ENCODE measurements at places on chromosomes 6 and 20.

DNA sequence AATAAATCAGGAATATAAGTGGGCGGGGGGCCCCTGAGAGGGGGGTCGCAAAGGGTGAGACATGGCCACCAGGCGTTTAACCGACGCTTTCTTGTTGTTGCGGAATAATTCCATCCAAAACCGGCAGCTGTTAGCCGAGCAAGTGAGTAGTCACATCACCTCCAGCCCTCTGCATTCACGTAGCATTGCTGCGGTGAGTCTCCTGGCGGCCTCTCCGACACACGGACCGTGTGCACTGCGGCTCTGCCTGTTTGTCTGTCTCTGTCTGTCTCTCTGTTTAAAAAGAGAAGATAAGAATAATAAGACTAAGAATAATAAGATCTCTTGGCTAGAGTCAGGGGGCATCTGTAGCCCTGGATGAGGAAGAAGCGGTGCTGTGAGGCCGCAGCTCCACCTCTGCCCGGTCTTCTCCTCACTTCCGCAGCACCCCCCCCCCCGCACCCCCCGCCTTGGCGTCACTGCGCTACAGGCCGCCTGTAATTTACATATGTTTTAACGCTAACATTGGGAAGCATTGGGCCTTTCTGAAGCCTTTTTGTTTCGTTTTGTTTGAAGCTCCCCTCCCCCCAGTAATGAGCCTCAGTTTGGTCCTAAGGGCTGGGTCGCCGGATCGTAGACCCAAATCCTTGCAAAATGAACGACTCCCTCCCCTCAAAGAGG, 993 bp downstream of the STX16 start:
- no peaks in the 10 kb centered on the region for H3K36me3 ChIP-seq
- peak; percentile 94 for DNase-seq
- no peaks in the 10 kb centered on the region for H3K27me3 ChIP-seq

DNA sequence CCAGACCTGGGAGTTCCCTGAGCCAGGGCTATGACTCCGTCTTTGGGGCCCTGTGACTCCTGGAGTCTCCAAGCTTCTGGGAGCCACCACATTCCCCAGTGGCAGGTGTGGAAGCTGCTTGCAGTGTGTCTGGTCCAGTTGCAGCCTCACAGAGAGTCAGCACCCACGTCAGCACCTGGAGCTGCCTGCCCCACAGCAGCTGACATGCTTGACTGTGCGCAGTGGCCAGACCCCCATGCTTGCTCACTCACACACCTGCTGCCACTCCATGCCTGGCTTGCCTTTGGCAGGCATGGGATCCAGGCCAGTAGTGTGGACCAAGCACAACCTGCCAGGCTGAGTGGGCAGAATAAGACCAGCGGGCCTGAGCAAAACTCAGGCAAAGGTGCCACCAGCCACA, 31.0 kb upstream of the ASIP start:
- H3K36me3 ChIP-seq: no peaks in the 10 kb centered on the region
- H3K4me3 ChIP-seq: no peak overlapping the region
- H3K27me3 ChIP-seq: no peaks in the 10 kb centered on the region
- H3K4me1 ChIP-seq: no peaks in the 10 kb centered on the region
- DNase-seq: no peak
- no peak overlapping the region for H3K27ac ChIP-seq

DNA sequence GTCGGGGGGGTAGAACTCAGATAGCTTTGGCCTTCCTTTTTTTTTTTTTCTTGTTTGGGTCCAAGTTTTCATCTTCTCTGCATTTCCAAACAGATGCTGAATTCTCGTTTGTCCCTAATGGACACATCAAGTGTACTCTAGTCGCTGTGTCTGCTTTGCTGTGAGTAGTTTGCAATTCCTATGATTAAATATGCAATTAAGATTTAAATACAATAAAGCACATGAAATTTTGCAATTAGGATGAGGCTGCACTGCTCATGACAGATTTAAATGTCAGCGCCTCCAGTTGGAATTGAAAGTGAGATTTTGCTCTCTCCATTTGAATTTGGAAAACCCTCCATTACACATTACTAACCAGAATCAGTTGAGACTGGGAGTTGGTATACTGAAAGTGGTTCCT, 70.4 kb downstream of the PFDN4 start:
- no peak overlapping the region for H3K4me3 ChIP-seq
- H3K36me3 ChIP-seq: no peaks in the 10 kb centered on the region
- DNase-seq: no peak
- H3K27me3 ChIP-seq: no peaks in the 10 kb centered on the region
- H3K27ac ChIP-seq: no peak overlapping the region
- H3K4me1 ChIP-seq: no peaks in the 10 kb centered on the region

- no peaks in the 10 kb centered on the region for H3K4me1 ChIP-seq
- no peaks in the 10 kb centered on the region for H3K27me3 ChIP-seq
- no peak overlapping the region for H3K4me3 ChIP-seq
- no peak for DNase-seq
- peaks cover 31% of the 10 kb centered on the region for H3K36me3 ChIP-seq
Measured at GRCh38 chr20:13580707-13581106, 58.0 kb downstream of the TASP1 start.

DNA sequence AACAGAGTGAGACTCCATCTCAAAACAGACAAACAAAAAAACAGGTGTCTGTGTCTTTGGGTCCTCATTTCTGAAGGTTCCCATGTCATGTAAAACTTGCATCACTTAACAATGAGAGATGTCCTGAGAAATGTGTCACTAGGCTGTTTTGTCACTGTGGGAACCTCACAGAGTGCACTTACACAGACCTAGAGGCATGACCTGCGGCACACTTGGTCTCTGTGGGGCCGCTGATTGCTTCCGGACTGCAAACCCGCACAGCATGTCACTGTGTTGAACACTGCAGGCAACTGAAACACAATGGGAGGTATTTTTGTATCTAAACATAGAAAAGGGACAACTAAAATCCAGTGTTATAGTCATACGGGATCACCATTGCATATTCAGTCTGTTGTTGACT, 42.3 kb upstream of the TMEM181 start:
- no peaks in the 10 kb centered on the region for H3K4me1 ChIP-seq
- no peaks in the 10 kb centered on the region for H3K36me3 ChIP-seq
- DNase-seq: no peak
- H3K27me3 ChIP-seq: no peaks in the 10 kb centered on the region
- H3K4me3 ChIP-seq: no peak overlapping the region

DNA sequence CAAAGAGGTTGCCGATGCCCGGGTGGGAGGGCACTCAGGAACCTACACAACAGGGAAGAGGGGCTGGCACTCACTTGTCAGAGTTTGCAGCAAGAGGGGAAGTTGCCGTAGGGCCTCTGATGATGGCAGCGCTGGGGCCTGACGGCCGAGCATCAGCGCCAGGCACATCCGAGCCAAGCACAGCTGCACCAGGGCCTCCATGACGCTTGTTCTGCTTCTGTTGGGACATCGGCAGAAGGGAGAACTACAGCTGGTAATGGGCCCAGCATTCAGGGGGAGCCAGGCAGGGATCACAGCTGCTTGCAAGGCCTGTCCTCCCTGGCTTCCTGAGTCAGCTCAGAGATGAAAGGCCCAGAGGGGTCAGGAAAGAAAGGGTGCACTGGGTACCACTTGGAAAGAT, 367.7 kb downstream of the CDH4 start:
- no peaks in the 10 kb centered on the region for H3K36me3 ChIP-seq
- no peak overlapping the region for H3K27ac ChIP-seq
- H3K4me1 ChIP-seq: no peaks in the 10 kb centered on the region
- H3K27me3 ChIP-seq: no peaks in the 10 kb centered on the region
- H3K4me3 ChIP-seq: no peak overlapping the region
- DNase-seq: no peak

- H3K27ac ChIP-seq: no peak overlapping the region
- H3K4me1 ChIP-seq: peaks cover 4% of the 10 kb centered on the region
- no peaks in the 10 kb centered on the region for H3K27me3 ChIP-seq
- no peak overlapping the region for H3K4me3 ChIP-seq
- peaks cover 31% of the 10 kb centered on the region for H3K36me3 ChIP-seq
- no peak for DNase-seq
Measured at GRCh38 chr6:154432533-154433476, 76.2 kb upstream of the IPCEF1 start.

- no peaks in the 10 kb centered on the region for H3K27me3 ChIP-seq
- no peak overlapping the region for H3K4me3 ChIP-seq
- no peak for DNase-seq
- no peaks in the 10 kb centered on the region for H3K4me1 ChIP-seq
Measured at GRCh38 chr6:133977983-133978895, 25.2 kb downstream of the TBPL1 start.

DNA sequence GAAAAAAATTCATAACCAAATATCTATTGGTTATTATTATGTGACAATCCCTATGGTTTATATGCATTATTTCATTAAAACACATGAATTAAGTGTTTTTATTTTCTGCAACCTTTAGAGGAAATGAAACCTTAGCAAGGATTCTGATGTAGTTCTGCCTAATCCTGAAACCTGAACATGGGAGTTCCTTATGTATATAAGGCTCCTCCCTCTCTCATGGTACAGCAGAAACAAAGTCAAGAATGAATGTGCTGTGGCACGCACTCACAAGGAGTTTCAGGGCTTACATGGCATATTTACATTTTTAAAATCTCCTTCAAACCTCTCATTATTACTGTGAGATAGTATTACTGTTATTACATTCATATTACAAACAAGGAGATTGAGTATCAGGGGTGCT, 426.4 kb upstream of the CITED2 start:
- H3K27me3 ChIP-seq: no peaks in the 10 kb centered on the region
- no peak for DNase-seq
- H3K36me3 ChIP-seq: 0 out of 2 replicates have a peak, but pooled peaks cover 3% of the 10 kb centered on the region
- H3K4me3 ChIP-seq: no peak overlapping the region

DNA sequence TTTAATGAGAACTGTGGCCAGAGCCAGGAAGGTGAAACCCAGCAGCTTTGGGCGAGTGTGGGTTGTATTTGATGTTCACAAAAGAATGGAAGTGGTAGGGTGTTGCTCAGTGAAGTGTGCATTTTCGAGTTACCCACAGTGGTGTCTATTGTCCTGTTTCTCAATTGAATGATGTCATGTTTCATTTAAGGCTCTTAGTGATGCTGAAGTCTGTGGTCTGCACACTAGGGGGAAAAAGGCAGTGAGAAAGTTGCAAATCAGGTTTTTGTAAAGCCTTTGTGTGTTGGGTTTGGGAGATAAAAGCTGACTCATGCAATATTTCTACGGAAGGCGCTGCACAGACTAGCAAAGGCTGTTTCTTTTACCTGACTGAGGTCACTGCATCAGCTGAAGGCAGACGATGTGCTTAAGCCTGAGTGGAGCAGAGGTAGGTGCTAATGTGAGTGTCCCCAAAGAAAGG, 121.1 kb downstream of the PLEKHG1 start:
- DNase-seq: no peak
- H3K27me3 ChIP-seq: no peaks in the 10 kb centered on the region
- H3K27ac ChIP-seq: no peak overlapping the region
- no peak overlapping the region for H3K4me3 ChIP-seq

GRCh38 chr6:46832816-46833215, 39.6 kb downstream of the MEP1A start:
- DNase-seq: no peak
- no peaks in the 10 kb centered on the region for H3K4me1 ChIP-seq
- H3K36me3 ChIP-seq: no peaks in the 10 kb centered on the region

DNA sequence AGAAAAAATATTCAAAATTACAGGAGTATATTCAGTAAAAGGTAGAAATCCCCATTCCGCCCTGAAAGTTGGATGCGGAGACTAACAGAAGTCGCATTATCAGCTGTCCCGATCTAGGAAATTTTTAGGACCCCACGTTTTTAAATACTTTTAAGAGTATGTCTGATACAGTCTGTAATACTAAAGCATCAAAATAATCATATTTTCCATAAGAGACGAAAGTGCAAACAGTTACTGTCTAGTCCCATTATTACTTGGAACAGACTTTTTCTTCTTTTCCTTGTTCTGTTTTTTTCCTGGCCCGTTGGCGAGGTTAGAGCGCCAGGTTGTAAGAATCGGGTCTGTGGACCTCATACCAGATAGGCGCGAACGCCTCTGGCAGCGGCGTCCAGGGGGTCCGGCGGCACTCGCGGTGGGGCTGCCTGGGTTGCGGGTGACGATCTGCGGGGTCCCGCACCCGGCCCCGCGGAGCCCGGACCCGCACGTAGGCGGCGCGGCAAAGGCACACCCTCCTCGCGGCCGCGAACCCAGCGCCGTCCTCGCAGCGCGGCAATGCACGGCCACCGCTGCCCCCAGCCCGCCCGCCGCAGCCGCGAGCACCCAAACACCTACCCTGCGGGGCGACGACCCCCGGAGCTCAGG, 460 bp downstream of the PLAGL1 start:
- H3K36me3 ChIP-seq: no peaks in the 10 kb centered on the region
- H3K27me3 ChIP-seq: peaks cover 23% of the 10 kb centered on the region
- H3K4me1 ChIP-seq: no peaks in the 10 kb centered on the region
- no peak overlapping the region for H3K27ac ChIP-seq
- peak overlapping the region; percentile 72 for H3K4me3 ChIP-seq

DNA sequence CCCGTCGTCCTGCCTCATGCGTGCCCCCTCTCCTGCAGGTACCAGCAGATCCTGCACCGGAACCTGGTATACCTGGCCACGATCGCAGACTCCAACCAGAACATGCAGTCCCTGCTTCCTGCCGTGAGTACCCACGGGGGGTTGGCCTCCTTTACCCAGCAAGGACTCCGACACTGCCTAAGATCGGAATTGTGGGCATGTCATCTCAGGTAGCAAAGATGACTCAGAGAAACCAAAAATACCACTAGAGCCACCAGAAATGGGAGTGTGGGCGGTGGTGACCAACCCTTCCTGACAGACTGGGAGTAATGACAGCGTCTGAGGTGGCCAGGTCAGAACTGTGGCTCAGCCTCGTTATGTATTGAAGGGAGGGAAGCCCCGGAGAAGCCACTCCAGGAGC, 16.3 kb downstream of the SS18L1 start:
- no peaks in the 10 kb centered on the region for H3K4me1 ChIP-seq
- DNase-seq: no peak
- H3K4me3 ChIP-seq: no peak overlapping the region
- no peaks in the 10 kb centered on the region for H3K27me3 ChIP-seq
- no peak overlapping the region for H3K27ac ChIP-seq

- no peaks in the 10 kb centered on the region for H3K27me3 ChIP-seq
- no peaks in the 10 kb centered on the region for H3K36me3 ChIP-seq
- no peak for DNase-seq
- H3K4me3 ChIP-seq: no peak overlapping the region
Measured at GRCh38 chr6:48213076-48213788, 102.2 kb upstream of the PTCHD4 start.

- H3K4me1 ChIP-seq: peaks cover 24% of the 10 kb centered on the region
- H3K27ac ChIP-seq: no peak overlapping the region
- no peaks in the 10 kb centered on the region for H3K36me3 ChIP-seq
Measured at GRCh38 chr6:52571099-52571755, 5.6 kb downstream of the TRAM2 start.

GRCh38 chr6:14276667-14277404, 159.3 kb downstream of the CD83 start:
- peaks cover 10% of the 10 kb centered on the region for H3K36me3 ChIP-seq
- no peaks in the 10 kb centered on the region for H3K27me3 ChIP-seq
- peak; percentile 24 for DNase-seq
- H3K27ac ChIP-seq: no peak overlapping the region
- peaks cover 5% of the 10 kb centered on the region for H3K4me1 ChIP-seq

GRCh38 chr6:170281331-170282292, 9.3 kb downstream of the DLL1 start:
- no peak overlapping the region for H3K4me3 ChIP-seq
- H3K4me1 ChIP-seq: peaks cover 3% of the 10 kb centered on the region
- H3K27ac ChIP-seq: no peak overlapping the region
- H3K27me3 ChIP-seq: peaks cover 3% of the 10 kb centered on the region
- no peaks in the 10 kb centered on the region for H3K36me3 ChIP-seq

- H3K36me3 ChIP-seq: no peaks in the 10 kb centered on the region
- no peak overlapping the region for H3K4me3 ChIP-seq
- no peak overlapping the region for H3K27ac ChIP-seq
- no peaks in the 10 kb centered on the region for H3K4me1 ChIP-seq
Measured at GRCh38 chr6:89966228-89966544, 71.9 kb downstream of the GJA10 start.
